ENCODE measurements at places on chromosomes 11 and 22. TPM values are rescaled to one million over a fixed set of nuclear protein-coding genes. Genes with fewer than 3 reads are reported as not detected.

DNA sequence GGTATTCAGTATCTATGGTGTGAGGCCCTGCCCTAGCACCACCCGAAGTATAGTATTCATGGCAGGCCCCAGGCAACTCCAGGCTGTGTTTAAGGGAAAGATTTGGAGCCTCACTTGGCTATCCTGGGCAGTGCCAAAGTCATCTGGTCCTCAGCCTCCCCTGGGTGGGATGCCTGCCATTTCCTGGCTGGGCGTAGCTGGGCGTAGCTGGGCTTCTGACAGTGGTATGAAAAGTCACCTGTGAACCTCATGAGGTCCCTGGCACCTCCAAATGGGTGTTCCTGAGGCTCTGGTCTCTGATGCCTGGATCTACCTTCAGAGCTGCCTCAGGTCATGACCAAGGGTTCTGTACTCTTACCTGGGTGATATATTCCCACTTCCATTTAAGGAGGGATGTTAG lies 113.0 kb upstream of the PARVA start:
- H3K27me3 ChIP-seq = no peaks in the 10 kb centered on the region
- H3K4me3 ChIP-seq = no peak overlapping the region

Gene PGGHG
- total RNA-seq = 209 TPM

DNA sequence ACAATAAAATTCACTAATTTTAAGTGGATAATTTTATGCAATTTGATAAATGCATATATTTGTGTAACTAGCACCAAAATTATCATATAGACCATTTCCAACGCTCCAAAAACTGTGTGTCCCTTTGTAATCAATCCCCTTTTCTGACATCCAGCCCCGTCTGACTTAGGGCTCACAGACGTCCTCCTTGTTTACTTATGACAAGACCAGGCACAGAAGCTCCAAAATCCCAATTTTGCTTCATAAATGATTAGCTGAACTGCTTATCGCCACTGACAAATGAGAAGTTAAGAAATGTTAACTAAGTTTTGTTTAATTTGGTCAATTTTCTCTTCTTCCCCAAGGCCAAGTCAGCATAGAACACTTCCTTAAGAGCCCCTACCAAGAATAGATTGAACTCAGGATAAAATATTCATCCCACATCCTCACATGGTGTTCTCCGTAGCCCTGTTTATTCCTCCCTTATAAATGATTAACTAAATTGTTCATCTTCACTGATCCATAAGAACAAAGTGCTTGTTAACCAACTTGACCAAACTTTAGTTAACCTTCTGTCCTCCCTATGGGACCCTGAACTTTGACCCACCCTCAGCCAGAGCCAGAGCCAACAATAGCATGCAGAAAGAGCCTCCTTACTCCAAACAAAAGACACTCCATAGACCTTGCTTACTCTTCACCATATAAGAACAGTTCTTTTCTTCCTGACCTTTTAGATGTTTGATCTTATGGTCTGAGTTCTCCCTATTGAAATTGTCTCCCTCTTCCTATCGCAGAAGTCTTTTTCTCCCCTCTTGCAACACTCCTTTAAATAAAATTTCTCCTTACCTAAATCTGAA lies 30.8 kb upstream of the GLYAT start:
- DNase-seq = no peak
- no peak overlapping the region for H3K27ac ChIP-seq
- no peaks in the 10 kb centered on the region for H3K4me1 ChIP-seq

Gene NXPE2
- not detected for total RNA-seq

Gene ZC3H12C
- 0.20 TPM for total RNA-seq

Gene NEFH
- total RNA-seq = 8.1 TPM

Gene RAB38
- 21.0 TPM for total RNA-seq

- peaks cover 4% of the 10 kb centered on the region for H3K27me3 ChIP-seq
- H3K36me3 ChIP-seq = no peaks in the 10 kb centered on the region
- H3K4me3 ChIP-seq = no peak within 1 kb of the TSS
- DNase-seq = no peak
- no peak within 1 kb of the TSS for H3K27ac ChIP-seq
Observed at GRCh38 chr11:3231851-3232744, at the start of gene MRGPRE. Gene MRGPRE, minus strand, starts transcription at chr11:3232417. Its CDS starts 3,618 bp downstream, at chr11:3228799.

DNA sequence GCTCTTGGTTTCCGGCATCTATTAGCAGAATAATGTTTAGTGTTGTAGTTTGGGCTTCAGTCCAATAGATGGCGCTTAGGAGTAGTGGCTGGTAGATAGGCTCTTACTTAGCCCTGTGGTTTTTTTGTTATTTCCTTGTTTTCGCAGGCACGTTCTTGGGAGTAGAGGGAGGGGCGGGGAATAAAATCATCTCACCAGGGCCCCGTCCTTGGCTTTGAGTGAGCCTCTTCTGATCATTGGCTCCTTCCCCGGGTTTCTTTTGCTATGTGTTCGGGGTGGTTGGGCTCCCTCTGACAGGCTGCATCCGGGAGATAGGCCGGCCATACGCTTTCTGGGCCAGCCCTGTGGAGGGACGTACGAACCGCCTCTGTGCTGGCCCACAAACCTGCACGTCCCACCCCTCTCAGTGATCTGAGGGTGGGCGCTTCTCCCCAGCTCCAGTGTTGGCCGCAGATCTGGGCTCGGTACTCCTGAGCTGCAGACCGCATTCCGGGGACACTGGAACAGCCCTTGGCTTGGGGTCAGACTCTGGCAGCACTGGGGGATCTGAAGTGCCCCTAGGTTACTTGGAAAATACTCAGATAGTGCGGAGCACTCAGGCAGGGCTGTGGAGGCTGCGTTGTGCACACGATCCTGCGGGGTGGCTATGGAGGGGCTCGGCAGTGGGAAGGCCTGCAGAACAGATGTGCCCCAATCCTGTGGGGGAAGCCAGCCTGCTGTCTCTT lies 217.0 kb downstream of the DYNC2H1 start:
- H3K27ac ChIP-seq = no peak overlapping the region
- peaks cover 7% of the 10 kb centered on the region for H3K4me1 ChIP-seq
- no peak overlapping the region for H3K4me3 ChIP-seq
- H3K27me3 ChIP-seq = no peaks in the 10 kb centered on the region
- H3K36me3 ChIP-seq = peaks cover 3% of the 10 kb centered on the region

Gene GUCY1A2
- not detected for total RNA-seq

- H3K27ac ChIP-seq = no peak overlapping the region
- no peaks in the 10 kb centered on the region for H3K27me3 ChIP-seq
- no peak for DNase-seq
- peaks cover 8% of the 10 kb centered on the region for H3K36me3 ChIP-seq
- peaks cover 9% of the 10 kb centered on the region for H3K4me1 ChIP-seq
Observed at GRCh38 chr11:72863091-72863490, 48.9 kb downstream of the ATG16L2 start.

DNA sequence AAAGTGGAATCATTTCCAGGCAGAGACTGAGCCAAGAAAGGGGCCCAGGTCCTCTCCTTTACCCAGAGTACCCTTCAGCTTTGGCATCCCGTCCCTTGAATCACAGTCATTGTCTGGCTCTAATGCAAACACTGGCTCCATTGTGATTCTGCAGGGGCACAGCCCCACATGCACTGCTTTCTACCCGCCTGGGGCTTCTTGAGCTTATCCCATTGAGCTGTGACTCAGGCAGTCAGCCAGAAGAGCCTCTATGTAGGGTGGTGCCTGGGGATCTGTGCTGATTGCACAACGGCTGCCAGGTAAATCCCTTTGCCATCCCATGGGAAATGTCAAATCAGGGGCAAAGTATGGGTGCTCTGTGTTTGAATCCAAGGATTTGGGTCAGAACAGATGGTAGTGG lies 88.9 kb downstream of the RASSF10 start:
- no peak for DNase-seq
- H3K36me3 ChIP-seq = no peaks in the 10 kb centered on the region
- no peak overlapping the region for H3K4me3 ChIP-seq
- H3K27me3 ChIP-seq = peaks cover 21% of the 10 kb centered on the region
- no peak overlapping the region for H3K27ac ChIP-seq

Gene DAGLA
- total RNA-seq = 0.12 TPM

Gene DLG2
- total RNA-seq = 1.9 TPM

DNA sequence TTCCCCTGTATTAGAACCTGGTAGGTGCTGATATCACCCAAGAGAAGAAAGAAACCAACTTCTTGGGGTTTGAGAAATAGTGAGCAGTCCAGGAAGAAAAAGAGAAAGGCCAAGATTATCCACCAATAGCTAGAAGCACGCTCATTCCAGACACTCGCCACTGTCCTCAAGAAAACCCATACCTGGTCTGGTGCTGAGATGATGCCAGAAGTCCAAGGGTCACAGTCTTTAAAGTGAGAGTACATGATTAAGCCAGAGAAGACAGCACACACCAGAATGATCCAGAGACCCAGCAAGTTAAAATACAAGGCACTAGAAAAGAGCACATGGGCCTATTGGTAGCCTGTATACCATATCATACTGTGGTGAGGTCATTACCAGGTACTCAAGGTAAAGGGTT lies 23.6 kb downstream of the SLC5A12 start:
- no peak overlapping the region for H3K27ac ChIP-seq
- H3K27me3 ChIP-seq = no peaks in the 10 kb centered on the region
- no peak overlapping the region for H3K4me3 ChIP-seq
- H3K4me1 ChIP-seq = no peaks in the 10 kb centered on the region
